ENCODE measurements at places on chromosomes 6 and 20.

DNA sequence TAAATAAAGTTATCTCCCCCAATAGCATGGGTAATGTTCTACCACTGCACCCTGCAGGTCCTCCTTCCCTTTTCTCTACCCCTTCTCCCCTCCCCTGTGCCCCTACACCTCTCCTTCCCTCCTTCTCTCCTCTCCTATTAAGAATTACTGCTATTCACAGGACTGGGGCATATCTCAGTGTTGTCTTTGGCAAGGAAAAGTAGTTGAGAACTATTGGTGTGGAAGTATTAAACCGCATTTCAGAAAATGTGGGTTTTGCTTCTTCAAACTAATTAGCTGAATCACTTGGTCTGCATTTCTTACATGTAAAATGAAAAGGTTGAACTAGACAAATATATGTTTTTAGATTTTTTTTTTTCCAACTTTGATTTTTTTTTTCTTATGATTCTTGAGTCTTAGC lies 296.3 kb downstream of the CDKAL1 start:
- DNase-seq = no peak

GRCh38 chr20:18515973-18516372 lies 8.2 kb downstream of the SEC23B start:
- DNase-seq = no peak

- no peak for DNase-seq
Measured at GRCh38 chr20:57316795-57317201, 12.8 kb upstream of the SPO11 start.

DNA sequence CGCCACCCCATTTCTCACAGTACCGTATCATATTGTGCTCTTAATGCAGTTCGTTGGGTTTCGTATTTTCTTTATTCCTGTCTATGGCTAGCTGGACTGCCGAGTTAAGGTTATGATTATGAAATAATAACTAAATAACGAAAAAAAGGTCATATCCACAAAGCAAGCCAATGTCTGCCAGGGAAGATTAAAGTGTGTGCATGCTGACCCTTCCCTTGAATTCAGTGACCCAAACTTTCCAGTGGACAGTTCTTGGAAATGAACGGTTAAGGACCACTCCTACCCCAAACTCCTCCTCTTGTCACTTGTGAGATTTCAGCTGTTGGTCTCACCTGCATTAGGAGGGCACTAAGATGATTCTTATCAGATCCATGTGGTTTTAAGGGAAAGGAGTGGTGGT lies 171.6 kb downstream of the ZNF217 start:
- DNase-seq = no peak

DNA sequence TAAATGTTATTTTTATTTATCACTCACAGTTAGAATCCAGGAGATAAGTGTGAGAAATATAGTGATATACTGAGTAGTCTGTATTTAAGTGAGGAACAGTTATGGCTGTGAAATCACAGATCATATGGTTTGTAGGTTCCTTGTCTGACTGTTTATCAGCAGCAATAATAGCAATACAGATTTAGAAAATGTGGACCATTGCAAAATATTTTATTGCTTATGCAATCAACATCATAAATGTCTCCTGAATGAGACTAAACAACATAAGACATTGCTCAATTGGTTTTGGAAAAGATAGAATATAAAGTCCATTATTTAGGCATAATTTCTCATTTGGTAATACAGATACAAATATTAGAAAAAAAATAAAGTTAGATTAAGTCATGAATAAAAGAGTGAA lies 43.7 kb downstream of the CCDC170 start:
- DNase-seq = no peak

GRCh38 chr20:58519940-58520712 lies 4.9 kb upstream of the APCDD1L start:
- no peak for DNase-seq

DNA sequence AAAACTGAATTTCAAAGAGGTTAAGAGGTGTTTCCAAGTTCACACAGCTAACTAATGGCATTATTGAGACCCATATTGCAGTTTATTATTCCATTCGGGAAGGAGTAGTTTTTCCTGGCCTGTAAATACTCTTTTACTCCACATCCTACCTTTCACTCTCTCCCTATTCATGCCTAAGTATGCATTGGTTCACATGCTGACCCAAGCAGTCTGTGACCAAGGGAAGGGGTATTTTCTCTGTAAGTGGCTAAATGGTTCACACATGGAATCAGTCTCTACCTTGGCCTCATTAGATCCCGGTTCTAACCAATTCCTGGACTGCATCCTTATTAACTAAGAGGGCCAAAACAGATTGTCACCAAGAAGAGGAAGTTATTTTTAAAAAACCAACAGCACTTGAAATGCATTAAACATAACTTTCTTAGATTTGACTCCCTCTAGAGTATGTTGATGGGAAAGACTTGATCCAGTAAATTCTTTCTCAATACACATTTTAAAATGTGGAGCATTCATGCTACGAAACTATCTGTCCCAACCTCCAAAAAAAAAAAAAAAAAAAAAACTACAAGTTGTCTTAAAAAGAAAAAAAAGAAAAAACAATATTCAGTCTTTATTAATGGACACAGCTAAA lies 17.8 kb upstream of the RSPO3 start:
- no peak for DNase-seq

- no peak for DNase-seq
Measured at GRCh38 chr6:26311012-26311384, 54.0 kb upstream of the BTN3A2 start.

DNA sequence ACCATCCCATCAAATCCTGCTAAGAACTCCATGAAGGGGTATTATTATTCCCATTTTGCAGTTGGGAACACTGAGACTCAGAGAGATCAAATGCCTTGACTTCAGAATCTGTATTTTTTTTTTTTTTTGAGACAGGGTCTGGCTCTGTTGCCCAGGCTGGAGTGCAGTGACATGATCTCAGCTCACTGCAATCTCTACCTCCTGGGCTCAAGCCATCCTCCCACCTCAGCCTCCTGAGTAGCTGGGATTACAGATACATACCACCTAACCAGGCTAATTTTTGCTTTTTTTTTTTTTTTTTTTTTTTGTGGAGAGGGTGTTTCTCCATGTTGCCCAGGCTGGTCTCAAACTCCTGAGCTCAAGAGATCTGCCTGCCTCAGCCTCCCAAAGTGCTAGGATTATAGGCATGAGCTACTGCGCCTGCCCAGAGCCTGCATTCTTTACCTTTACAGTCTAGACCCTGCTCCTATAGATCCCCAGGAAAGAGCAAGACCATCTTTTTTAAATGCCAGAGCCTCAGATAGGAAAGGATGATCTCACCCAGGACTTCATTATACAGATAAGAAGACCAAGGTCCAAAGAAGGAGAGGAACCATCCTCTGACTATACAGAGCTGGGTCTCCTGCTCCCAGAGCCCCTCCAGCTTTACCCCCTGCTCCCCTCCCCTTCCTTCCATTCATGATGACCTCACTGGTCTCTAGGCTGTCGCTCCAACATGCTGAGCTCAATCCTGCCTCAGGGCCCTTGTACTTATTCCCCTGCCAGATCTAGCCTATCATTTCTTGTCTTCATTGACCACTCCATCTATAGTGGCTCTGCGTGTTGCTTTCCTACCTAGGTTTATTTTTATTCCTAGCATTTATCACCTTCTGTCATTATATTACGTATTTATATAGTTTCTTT lies 138.6 kb downstream of the CEBPB start:
- no peak for DNase-seq

- DNase-seq = peak; percentile 61
Measured at GRCh38 chr6:146598772-146599405, at the start of gene ADGB. Gene ADGB (plus strand): TSS chr6:146598972. CDS start chr6:146599041, 69 bp downstream.

DNA sequence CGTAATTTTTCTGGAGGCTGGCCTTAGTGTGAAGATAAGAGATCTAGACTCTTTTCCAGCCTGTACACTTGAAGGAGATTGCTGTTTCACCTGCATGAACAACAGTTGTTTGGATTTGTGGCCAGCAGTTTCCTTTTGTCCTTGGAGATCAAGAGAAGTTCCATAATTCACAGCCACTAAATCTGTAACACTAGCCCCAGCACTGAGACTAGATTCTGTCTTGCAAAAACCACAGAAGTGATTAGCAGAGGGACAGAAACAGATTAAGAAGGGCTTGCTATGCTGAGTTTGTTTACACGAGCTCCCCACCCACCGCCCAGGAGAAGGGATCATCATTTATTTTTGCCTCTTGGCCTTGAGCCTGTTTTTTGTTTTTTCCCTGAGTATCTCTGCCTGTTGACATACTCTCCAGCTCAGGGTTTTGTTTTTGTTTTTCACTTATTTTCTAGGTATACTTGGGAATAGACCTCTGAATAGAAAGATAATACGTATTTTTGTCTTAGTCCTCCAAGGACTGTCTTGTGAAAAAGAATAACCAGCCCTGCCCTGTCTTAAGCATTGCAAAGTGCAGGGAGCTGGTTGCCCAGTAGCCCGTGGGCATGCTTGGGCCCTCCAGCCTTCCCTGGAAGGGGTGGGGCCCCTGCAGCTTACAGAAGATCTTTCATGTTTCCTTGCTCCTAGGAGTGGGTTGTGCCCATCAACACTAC lies 93.1 kb upstream of the SOX4 start:
- DNase-seq = no peak

DNA sequence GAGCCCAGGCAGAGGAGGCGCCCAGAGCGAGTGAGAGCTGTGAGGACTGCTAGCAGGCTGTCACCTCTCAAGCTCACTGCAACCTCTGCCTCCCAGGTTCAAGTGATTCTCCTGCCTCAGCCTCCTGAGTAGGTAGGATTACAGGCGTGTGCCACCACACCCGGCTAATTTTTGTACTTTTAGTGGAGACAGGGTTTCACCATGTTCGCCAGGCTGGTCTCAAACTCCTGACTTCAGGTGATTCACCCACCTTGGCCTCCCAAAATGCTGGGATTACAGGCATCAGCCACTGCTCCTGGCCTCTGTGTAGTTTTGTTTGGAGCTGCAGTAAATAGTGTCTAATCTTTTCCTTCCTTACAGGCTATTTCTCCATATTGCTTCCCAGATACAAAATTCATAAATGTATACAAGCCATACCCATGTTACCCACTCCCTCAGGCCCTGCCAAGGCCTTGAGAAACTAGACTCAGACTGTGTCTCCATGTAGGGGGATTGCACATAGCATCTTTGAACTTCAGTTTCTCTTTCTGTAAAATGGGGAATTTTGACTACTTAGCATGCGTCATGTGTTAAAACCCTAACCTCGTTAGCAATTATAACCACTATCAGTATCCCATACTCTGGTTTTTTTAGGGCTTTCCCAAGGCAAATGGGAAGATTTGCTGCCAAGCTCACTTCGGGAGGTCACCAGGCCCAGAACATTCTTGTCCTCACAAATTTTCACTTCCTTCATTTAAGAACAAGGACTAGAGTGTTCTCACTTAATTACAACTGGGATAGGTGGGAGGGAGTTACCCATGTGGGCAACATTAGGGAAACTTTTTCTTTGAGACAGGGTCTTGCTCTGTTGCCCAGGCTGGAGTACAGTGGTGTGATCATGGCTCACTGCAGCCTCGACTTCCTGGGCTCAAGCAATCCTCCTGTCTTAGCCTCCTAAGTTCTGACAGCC lies 67.3 kb upstream of the DDR1 start:
- no peak for DNase-seq

GRCh38 chr20:10893321-10893720 lies 219.5 kb upstream of the JAG1 start:
- no peak for DNase-seq

GRCh38 chr6:43278524-43279078 lies 19.5 kb upstream of the SLC22A7 start:
- DNase-seq = no peak

- no peak for DNase-seq
Measured at GRCh38 chr6:114428341-114428740, 85.5 kb upstream of the HS3ST5 start.

DNA sequence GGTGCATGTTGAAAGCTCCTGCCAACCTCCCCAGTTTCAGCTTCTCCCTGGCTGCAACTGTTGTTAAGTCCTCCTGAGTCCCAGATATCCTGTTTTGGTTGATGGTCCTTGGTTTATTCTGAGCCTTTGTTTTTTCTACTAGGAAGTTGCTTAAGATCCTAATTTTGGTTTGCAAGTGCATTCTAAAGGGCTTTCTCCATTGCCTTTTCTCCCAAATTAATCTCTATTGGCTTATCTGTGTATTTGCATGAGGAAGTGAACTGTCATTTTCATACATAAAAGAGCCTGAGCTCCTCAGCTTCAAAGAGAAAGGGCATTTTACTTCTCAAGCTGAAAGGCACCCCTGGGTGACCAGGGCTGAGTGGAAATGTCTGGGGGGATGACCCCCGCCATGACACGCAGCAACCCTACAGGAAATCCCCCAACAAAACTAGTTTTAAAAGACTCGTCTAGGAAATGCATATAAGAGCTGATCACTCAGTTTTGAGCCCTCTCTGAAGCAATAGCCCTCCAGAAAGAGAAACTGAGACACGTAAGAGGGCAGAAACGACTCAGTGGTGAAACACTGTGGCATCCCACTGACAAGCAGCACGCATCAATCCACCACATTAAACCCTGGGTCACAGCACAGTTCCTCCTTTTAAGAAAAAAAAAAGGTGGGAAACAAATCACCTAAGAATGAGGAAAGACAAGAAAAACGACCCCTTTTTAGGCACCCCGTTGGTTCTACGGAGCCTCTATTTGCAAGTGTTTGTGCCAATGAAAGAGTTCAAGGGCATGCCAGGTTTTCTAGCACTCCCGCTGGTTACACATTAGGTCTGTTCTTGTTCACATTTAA lies 140.9 kb downstream of the THBS2 start:
- DNase-seq = no peak

GRCh38 chr6:133254552-133255228 lies 13.5 kb downstream of the EYA4 start:
- no peak for DNase-seq

GRCh38 chr6:37635319-37635718 lies 62.4 kb downstream of the MDGA1 start:
- no peak for DNase-seq

DNA sequence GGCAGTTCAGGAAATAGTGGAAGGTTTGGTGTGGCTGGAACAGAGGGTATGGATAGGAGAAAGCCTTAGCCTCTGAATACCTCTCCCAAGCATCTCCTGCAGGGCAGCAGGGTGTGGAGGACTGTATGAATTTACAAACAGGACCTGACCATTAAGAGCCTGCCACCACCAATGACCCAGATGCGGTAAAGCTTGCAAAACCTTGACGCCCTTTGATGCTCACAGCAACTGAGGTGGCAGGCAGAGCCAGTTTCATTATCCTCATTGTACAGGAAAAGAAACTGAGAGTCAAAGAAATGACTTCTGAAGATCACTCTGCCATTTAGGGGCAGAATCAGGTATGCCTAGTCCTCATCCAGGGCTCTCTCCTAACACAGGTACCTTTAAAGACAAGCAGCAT lies 2.4 kb downstream of the HM13 start:
- DNase-seq = no peak

DNA sequence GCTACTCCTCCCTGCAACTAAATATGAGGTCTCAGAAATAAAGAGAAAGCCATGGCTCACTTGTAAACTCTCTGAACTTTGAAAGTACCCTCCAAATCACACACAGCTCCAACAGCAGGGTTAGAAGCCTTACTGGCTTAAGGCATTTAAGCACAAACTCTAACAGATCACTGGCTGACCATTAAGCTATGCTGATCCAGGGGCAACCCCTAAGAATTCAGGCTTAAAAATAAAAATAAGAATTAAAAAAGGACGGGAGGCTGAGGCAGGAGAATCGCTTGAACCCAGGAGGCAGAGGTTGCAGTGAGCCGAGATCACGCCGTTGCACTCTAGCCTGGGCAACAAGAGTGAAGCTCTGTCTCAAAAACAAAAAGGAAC lies 21.8 kb downstream of the HLA-E start:
- no peak for DNase-seq
